ENCODE measurements at places on chromosomes 7 and 10. TPM values are rescaled to one million over a fixed set of nuclear protein-coding genes. Genes with fewer than 3 reads are reported as not detected.
A peak's percentile ranks its signal among the peaks of the same experiment; 100 is the strongest.

DNA sequence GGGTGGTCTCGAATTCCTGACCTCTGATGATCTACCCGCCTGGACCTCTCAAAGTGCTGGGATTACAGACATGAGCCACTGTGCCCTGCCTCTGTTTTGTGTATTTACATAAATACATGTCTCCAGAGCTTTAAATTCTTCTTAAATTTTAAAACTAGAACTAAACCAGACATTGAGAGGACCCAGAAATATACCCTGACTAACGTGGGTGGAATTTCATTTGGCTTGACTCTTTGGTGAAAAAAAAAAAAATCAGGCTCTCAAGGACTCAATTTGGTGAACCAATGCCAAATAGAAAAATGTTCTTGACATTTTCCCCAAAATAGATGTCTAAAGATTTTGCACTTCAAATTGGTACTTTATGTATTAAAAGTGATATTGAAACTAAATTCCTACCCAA is 16.6 kb upstream of the FAS start:
- no peak for DNase-seq

GRCh38 chr7:146117576-146117975 is 975 bp downstream of the CNTNAP2 start:
- DNase-seq = no peak

DNA sequence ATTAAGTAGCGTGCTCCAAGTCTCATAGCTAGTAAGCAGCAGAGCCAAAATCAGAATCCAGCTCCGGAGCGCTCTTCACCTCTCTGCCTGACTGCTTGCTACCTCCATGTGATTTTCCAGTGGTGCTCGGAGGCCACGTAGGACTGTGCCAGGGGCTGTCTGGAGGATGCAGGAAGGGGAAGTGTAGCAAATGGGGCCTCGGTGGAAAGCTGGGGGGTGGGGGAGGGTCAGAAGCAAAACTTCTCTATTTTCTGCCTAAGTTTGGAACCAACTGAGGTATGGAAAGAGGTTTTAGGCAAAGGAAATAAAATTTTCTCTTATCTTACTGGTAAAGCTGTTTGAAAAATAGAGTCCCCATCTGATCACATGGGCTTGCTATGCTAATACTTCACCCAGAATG is 108.7 kb downstream of the TBXAS1 start:
- DNase-seq = no peak

- no peak for DNase-seq
These were observed 536.6 kb downstream of the TCERG1L start for GRCh38 chr10:130774871-130775270.

GRCh38 chr7:12715372-12716133 is 28.1 kb downstream of the ARL4A start:
- peak; percentile 28 for DNase-seq

- DNase-seq = no peak
These were observed 528.5 kb downstream of the LRMDA start for GRCh38 chr10:75959912-75960311.

GRCh38 chr7:47303695-47304453 is 278.0 kb downstream of the TNS3 start:
- DNase-seq = no peak

DNA sequence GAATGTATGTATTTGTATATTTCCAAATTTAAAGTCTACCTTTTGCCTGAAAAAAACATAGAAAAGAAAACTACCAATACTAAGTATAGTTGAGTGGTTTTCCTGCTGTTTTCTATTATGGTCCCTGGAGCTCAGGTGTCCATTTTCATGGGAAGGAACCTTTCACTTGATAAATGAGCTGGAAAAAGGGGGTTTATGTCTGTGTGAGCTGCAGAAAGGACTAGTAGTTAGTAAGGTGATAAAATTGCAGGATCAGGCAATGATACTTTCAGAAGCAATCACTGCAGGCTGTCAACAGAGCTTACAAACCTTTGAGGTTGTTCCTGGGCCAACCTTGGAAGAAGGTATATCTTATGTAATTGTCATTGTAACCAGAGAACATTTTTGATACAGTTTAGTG is 48.0 kb downstream of the ST7 start:
- DNase-seq = no peak

GRCh38 chr10:14598809-14599764 is 175.6 kb downstream of the FAM107B start:
- no peak for DNase-seq

DNA sequence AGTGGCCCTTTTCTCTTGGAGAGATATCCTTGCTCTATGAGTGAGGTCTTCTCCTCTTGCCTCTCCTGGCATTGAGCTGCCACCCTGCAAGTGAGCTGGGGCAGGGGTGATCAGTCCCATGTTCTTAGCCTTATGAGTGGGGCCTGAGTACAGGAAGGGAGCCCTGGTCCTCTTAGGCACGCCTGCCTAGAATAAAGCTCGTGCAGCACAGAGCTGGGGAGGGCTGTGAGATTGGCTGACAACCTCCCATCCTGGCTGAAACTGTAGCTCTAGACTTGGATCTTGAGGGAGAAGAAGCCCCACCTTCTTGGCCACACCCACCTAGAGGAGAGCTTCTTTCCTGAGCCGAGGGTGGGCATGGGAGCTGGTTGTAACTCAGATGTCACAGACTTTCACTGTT is 305.0 kb upstream of the ZNF32 start:
- DNase-seq = no peak

- DNase-seq = no peak
These were observed 293.7 kb downstream of the BBS9 start for GRCh38 chr7:33422825-33423645.

GRCh38 chr7:71860572-71860971 is 551.6 kb downstream of the CALN1 start:
- no peak for DNase-seq

DNA sequence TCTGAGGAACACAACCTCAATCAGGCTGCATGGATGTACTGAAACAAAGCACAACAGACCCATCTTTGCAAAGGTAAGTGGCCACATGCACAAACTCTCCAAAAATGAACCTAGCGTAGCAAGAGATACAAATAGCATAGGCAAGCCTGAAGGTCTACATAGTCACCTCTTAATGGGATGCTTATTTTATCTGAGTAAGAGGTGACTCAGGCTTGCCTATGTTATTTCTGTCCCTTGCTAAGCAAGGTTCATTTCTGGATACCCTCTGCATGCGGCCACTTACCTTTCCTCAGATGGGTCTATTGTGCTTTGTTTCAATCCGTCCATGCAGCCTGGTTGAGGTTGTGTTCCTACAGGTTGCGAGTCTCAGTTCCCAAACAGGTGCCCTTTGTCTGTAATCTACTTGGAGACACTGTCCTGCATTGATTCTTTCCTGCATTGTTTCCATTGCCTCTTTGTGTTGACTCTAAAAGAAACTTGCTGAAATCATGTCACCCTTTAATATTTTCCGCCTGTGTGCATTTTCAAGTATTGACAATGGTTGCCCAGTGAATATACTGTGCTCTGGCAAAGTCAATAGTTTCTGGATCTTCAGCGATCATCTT is 291.8 kb upstream of the LYZL1 start:
- no peak for DNase-seq

GRCh38 chr7:30831227-30831626 is 60.0 kb downstream of the MINDY4 start:
- DNase-seq = no peak

DNA sequence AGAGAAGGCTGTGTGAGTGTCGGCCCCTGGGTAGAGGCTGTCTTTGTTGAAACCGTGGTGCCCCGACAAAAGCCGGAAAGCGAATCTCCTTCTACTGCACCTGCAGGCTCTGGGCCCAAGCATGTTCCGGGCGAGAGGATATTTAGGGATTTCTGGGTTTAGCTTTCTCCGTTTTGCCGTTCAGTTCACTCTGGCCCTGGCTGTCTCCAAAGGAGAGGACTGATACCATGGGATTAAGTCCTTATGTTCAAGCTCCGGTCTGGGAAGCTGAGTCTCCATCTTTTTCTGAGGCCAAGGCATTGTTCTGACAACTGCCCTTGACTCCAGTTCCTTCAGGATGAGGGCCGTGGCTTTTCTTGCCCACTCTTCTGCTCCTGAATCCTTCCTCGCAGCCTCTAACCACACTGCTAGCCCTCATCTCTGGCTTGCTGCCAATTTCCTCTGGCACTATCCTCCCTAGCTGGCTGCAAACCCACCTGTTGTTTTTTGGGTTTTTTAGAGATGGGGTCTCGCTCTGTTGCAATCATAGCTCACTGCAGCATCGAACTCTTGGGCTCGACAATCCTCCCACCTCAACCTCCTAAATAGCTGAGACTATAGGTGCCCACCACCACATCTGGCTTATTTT is 206.8 kb downstream of the SKIDA1 start:
- no peak for DNase-seq

- no peak for DNase-seq
These were observed 40.1 kb downstream of the ELMO1 start for GRCh38 chr7:37408291-37409228.

DNA sequence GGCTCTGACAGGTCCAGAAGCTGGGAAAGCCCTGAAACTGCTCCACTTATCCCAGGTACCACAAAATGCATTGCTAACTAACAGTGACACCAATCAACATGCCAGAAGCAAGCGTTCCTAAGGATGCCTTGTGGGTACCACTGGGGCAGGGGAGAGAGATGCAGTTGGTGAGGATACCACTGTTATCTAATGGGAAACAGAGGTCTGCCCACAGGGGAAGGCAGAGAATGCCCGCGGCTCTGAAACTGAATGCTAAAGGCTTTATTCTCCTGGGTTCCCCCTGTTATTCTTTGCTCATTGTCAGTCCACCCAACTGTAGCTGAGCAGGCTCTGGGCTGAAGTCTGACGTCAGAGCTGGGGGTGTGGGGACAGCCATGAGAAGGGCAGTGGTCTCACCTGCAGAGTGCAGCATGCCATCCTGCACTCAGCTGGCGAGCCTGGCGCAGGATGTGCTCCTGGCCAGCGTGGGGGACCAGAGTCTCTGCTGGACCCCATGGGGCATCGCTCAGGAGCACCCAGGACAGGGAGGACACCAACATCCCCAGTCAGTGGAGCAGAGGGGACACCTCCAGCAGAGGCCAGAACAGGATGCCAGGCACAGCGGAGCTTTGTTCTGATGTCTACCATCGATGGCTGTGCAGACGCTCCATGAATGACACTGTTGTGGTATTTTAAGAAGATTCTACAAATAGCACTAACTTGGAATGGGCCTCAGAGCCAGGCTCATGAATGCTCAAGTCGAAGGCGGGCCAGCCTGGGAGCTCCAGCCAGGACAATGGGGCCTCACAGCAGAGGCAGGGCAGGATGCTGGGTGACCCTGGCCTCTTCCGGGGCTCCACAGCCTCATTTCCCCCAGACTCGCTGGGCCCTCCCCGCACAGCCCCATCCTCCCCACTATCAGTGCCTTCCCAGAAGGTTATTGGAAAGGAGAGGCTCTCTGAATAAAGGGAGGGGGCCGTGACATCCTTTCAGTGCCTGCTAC is 95.8 kb downstream of the ARHGAP22 start:
- DNase-seq = no peak

DNA sequence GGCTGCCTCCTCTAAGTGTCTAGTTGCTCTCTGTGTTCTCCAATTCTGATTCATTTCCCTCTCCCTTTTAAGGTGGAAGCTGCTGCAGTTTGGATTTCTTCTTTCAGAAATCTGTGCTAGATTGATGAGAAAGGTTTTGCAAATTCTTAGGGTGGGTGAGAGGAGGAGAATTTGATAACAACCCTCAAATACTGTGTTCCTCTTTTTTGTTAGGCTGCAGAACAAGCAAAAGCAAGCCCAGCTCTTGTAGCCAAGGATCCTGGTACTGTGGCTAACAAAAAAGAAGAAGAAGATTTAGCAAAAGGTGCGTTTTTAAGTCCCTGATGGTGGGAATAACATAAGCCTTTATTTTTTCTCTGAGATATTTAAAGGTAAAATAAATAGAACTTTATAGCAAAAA is 49.1 kb downstream of the STAM start:
- DNase-seq = no peak

DNA sequence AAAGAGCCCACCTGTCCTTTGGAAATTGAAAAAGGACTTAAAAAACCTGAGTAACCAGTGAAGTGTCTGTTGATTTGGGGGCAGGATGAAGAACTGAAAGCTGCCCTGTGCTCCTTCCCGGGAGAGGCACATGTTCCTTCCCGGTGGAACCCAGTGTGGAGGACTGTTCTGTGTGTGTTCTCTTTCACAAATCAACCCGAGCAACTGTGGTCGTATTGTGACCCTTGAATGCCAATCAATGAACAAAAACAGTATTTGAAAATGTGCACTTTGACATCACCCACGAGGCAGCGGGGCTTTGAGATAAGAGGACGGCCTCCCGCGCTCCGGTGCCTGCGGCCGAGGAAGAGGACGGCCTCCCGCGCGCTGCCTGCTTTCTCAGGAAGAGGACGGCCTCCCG is 139.0 kb downstream of the VIPR2 start:
- DNase-seq = no peak

DNA sequence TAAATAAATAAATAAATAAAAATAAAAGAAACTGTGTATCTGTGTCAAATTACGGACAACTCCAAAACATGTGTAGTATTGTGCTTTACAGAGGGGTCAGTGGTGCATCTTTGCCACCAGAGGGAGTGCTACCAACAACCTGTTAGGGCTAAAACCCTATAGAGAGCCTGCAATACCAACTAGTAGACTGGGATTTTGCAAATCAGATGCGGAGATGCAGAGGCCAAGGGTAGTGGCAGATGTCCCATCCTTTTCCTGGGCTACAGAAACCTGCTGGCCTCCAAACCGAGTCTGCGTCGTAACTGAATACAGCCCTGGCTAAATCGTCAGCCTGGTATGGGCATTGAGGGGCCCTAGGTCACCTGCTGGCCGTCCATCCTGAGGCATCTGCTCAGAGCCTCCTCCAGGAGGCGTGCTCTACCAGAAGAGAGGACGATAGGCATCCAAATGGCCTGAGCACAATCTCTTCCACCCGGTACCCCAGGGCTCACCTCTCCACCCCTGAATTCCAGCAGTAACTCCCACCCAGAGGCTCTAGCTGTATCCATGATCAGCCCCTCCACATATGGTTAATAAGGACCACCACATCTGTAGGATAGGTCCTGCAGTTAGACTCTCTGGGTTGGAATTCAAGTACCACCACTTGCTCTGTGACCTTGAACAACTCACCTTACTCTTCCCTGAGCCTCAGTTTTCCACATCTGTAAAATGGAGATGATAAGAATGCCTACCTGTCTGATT is 6.2 kb upstream of the RRP12 start:
- DNase-seq = no peak

DNA sequence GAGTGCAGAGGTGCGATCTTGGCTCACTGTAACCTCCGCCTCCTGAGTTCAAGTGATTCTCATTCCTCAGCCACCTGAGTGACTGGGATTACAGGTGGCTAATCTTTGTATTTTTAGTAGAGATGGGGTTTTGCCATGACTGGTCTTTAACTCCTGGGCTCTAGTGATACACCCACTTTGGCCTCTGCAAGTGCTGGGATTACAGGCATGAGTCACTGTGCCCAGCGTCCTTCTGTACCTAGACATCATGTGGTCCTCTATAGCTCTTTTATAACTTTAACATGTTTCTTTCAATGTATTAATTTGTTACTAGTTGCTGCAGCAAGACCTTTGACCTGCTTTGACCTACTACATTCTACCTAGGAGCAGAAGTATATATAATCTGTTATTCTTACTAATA is 38.7 kb upstream of the BICC1 start:
- no peak for DNase-seq

GRCh38 chr10:59562126-59562525 is 147.5 kb downstream of the SLC16A9 start:
- DNase-seq = no peak

EPO gene
- total RNA-seq = not detected

ZNF727 gene
- total RNA-seq = 5.0 TPM

PON1 gene
- total RNA-seq = not detected

PRPS1L1 gene
- not detected for total RNA-seq

TMEM184A gene
- total RNA-seq = 1.5 TPM

GIMAP6 gene
- total RNA-seq = 41.1 TPM

ELFN1 gene
- 0.81 TPM for total RNA-seq

HPSE2 gene
- 1.8 TPM for total RNA-seq

FAM131B gene
- total RNA-seq = 3.3 TPM

NUTM2D gene
- 11.8 TPM for total RNA-seq

IGF2BP3 gene
- 8.1 TPM for total RNA-seq

STEAP2 gene
- 31.0 TPM for total RNA-seq

HECW1 gene
- 2.3 TPM for total RNA-seq
